Fibroblast of skin of scalp (primary cell): ENCODE measurements at places on chromosomes 12 and 14.

DNA sequence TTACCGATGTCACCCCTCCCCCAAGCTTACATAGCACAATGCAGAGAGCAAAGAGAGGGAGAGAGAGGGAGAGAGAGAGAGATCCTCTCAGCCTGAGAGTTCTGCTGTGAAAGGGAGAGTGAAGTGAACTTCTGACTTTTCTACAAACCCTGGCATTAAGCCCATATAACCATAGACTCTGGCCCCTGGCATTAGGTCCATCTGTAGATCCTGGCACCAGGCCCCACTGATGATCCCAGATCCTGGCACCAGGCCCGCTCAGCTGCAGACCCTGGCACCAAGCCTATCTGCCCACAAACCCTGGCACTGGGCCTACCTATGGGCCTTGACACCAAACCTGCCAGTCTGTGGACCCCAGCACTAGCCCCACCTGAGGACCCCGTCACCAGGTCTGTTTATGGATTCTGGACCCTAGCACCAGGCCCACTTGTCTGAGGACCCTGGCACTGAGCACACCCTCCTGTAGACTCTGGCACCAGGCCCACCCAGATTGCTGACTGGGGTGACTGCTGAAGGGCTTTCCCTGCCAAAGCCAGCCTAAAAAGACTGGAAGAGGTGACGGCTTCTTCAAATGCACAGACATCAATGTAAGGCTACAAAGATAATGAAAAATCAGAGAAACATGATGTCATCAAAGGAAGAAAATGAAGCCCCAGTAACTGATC, 14.5 kb upstream of the KRT83 start:
- no peak for DNase-seq

GRCh38 chr12:68227356-68227755, 1.7 kb upstream of the IL26 start:
- no peak for DNase-seq

DNA sequence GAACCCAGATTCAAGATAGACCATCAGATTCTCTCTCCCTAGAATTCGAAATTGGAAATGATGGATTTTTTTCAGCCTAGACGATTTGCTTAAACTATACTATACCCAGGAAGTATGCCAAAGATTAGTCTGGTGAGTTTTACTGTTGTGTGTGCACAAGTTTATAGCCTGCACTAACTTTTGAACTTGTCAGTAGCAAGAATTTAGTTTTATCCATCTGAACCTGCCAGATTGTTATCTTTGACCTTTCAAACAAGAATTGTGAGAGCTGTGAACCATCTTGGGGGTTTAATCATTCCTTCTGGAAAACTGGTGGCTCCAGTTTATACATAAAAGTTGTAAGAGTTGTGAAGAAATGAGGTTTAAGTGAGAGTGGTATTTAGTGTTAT, 243.5 kb upstream of the DAAM1 start:
- DNase-seq, result no peak

GRCh38 chr14:22531451-22532344, 57.3 kb downstream of the DAD1 start:
- no peak for DNase-seq

DNA sequence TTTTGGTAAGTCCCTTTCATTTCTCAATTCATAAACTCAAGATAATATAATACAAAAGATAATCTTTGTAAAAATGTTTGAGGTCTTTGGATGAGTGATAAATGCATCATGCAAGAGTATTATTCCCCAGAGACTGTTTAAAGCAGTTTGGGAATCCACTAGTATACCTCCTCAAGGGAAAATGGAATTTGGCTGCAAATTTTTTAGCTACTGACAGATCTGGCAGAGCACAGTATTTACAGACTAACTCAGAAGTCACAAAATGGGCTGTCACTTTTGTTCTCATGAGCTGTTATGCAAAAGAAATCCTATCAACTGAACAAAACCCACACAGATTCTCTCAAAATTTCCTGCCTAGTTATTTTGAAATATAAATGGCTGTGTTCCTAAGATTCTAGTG, 9.9 kb downstream of the SPIC start:
- peak; percentile 45 for DNase-seq

DNA sequence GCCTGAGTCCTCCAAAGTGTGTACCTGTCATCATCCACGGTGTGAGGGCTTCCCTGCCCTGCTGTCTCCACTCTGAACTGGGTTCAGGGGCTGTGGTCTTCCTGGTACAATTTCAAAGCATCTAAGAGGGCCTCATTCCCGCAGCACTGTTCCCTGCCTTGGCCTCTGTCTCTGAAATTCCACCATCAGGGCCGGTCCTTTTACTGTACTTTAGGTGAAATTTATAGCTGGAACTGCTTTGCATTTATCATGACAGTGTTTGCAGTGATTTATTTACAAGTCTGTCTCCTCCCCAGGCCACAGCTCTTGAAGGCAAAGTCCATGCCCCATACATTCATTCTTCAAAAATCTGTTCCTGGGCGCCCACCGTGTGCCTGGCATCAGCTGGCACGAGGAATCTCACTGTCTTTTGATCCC, 36.9 kb upstream of the NCOR2 start:
- no peak for DNase-seq

DNA sequence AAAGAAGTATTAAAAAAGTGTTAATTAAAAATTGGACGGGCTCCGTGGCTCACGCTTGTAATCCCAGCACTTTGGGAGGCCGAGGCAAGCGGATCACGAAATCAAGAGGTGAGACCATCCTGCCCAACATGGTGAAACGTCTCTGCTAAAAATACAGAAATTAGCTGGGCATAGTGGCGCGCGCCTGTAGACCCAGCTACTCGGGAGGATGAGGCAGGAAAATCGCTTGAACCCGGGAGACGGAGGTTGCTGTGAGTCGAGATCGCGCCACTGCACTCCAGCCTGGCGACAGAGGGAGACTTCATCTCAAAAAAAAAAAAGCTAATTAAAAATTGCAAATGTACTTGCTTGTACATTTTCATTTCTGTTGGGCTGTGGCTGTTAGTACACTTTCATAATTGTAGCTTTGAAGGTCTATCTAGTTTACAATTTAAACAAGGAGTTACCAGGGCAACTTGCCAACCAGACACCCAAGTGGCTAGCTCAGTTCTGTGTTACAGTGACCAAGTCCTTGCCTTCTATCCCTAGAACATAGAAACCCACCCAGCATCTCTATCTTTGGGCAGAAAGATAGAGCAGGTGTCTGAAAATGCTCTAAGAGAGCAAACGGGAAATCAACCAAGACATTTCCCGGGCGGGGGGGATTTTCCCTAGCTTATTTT, 1.2 kb downstream of the COA8 start:
- no peak for DNase-seq

GRCh38 chr12:68458866-68459265, 126.7 kb upstream of the MDM1 start:
- DNase-seq, result no peak

DNA sequence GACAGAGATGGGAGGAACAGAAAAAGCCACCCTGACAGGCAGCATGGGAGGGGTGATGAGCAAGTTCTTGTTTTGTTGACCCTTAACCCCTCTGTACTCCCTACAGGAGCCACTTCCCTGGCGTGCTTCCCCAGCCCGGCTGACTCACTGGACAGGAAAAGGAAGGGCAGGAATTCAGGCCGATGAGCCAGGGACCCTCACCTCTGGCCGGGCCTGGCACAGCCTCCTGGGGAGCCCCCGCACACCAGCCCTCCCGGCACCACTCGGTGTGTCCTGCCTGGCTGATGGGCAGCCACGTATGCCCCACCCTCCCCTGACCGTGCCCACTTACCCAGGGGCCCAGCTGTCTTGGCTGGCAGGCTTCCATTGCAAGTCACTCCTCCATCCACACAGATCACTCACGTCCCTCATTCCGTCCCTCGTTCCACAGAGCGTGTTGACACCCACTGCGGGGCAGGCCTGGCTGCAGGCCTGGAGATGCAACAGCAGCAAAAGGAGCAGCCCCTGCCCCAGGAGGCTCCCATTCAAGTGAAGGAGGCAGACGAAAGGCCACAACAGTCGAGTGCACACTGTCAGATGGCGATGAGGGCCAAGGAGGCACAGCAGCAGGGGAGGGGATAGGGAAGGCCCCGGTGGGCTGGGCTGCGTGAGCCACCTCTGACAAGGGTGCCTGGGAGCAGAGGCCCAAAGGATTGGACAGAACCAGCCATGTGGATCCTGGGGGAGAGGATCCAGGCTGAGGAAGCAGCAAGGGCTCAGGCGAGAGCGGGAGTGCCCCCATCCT, 19.7 kb upstream of the CD9 start:
- peak; percentile 44 for DNase-seq

DNA sequence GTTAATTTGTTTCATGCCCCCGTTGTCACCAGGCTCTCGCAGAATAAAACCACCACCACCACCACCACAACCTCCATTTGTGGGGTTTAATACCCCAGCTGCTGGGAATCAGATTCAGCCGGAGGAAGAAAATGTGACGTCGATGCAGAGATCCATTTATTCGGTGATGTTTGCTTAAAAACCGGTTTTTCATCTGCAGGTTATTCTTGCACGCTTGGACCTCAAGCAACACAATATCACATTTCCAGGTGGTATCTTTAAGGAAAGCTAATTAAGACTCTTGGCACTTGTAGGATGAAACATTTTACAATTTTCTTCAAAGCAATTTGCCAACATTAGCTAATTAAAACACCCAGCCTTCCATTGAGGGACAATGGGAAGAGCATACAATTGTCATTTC, 39.8 kb downstream of the SPRING1 start:
- DNase-seq, result no peak

- peak; percentile 62 for DNase-seq
Observed at GRCh38 chr12:120971299-120972180, 6.8 kb upstream of the HNF1A start.

DNA sequence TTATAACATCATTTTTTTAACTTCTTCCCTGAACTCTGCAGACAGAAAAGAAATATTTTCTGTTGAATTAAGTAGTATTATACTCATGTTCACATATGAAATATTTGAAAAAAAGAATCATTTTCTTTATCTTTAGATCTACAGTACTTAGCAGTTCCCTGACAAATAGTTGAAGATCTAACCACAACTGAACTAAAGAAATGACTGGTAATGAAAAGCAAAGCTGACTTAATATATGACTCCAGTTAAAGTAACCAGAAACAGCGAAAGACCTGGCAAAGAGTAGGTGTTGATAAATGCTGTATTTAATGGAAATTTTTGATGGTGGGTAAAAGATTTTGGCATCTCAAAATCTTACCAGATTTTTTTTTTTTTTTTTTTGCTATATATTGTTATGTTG, 207.1 kb upstream of the SLC16A7 start:
- DNase-seq, result no peak

DNA sequence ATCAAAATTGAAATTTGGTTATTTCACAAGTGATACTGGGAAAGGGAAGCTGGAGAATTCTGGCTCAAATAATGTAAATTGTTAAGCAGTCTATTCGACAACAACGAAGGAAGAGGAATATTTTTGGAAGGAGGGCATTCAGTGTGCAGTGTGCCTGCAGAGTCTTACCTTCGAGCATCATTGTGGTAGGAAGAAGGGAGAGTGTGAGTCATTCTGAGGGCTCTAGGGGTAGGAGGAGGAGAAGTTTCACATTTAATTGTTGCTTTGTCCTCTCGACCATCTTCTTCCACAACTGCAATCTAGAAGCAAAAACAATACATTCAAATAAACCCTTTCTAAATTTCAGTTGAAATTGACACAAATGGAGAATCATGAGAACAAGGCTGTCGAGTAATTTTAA, 263.0 kb downstream of the ACSS3 start:
- no peak for DNase-seq

- DNase-seq, result peak; percentile 38
Observed at GRCh38 chr14:22598896-22599244, 770 bp downstream of the ABHD4 start.

- DNase-seq, result no peak
Observed at GRCh38 chr14:72538387-72538786, 355.5 kb downstream of the DPF3 start.

DNA sequence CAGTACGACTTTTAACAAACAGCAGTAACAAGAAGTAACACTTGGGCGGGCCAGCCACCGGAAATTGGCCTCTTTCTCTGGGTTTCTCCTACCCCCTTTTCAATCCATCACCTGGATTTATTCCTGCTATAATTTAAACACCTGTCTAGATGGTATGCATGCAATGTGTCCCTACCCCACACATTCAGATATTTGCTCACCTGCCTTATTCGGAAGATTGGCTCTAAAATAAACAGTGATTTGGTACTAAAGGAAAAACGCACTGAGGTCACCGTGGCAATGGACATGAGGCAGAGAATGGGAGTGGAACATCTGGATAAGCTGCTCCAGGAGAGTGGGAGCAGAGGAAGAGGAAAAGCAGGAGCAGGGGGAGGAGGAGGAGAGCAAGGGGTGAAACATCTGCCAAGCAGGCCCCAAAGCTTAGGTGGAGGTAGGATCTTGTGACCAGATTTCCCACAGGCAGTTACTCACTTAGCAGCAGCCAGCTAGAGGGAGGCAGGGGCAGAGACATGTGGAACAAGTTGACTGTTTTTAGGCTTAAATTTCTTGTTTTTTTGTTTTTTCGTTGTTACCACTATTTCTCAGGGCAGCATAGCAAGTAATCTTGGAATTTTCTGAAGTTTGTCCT, 150.9 kb downstream of the TTLL5 start:
- no peak for DNase-seq

- DNase-seq, result no peak
Observed at GRCh38 chr14:105201925-105202513, 20.9 kb upstream of the NUDT14 start.

GRCh38 chr12:132429602-132429945, 60.4 kb upstream of the FBRSL1 start:
- DNase-seq, result no peak

- DNase-seq, result no peak
Observed at GRCh38 chr14:91008759-91009409, 51.6 kb downstream of the RPS6KA5 start.

DNA sequence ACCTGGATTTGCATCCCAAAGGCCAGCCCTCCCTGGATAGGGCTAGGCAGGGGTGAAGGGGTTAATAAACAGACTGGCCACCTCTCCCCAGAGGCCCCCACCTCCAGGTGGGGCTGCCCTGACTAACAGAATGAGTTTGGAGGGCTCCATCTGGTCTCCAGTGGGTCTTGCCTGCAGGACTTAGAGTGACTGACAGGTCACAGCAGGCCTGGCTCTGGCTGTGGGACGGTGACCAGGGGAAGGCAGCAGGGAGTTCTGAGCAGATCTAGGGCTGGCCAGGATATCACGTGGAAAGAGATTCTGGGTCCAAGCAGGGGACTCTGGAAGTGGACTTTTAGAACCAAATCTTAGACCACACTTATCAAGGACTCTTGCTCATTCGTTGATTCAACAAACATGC, 40.9 kb upstream of the LHX5 start:
- no peak for DNase-seq

GRCh38 chr12:113242026-113242418, 20.8 kb downstream of the TPCN1 start:
- DNase-seq, result no peak

- no peak for DNase-seq
Observed at GRCh38 chr14:102544046-102544746, 34.6 kb upstream of the ANKRD9 start.

GRCh38 chr12:122142857-122143256, 31.2 kb downstream of the IL31 start:
- no peak for DNase-seq

- DNase-seq, result no peak
Observed at GRCh38 chr14:99516156-99516870, 35.1 kb downstream of the CCNK start.

- peak; percentile 60 for DNase-seq
Observed at GRCh38 chr14:79842270-79842669, 369.0 kb downstream of the DIO2 start.
